Stimulated activated CD4-positive, alpha-beta T cell treated with anti-CD3 and anti-CD28 coated beads, Interleukin-2, amount 100 ng/mL, for 4 hours (primary cell): ENCODE measurements at places on chromosomes 4 and X.

DNA sequence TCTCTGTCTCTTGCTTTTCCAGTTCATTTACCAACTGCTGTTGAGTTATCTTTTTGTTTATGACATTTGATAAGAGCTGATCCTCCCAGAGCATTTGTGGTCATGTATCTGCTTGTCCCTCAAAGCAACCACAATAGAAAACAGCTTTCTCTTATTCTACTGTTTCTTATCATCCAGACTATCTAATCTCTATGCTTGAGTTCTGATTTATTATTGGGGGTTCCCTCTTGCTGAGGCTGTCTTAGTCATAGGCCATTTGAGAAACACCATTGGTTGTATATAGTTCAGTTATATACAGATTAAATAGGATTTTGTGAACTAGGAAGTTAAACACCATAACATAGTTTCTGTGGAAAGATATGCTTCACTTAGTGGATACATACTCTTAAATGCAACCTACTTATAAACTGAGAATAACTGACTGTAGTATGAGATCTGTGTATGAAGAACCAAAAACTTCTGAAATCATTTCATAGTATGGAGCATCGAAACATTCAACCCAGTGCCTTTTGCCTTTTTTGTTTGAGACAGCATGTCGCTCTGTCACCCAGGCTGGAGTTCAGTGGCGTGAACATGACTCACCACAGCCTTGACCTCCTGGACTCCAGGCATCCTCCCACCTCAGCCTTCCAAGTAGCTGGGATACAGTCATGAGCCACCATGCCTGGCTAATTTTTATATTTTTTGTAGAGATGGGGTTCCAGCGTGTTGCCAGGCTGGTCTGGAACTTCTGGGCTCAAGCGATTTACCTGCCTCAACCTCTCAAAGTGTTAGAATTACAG, 75.8 kb downstream of the STIM2 start:
- DNase-seq: no peak

DNA sequence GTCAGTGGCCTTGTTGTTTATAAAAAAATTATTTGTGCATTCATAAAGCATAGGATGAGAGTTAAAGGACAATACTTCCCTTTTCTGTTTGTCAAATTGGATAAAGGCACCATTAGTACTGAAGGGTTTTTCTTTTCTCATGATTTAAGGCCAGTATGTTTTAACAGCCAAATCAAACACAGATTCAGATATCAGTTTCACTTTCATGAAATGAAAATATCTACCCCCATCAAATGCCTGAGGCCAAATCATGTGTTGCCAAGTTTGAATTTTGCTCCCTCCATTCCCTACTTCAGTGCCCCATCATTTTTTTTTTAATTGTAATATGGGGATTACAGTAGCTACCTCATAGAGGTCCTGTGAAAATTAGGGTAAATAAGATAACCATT, 745.9 kb downstream of the RPA4 start:
- DNase-seq: no peak

DNA sequence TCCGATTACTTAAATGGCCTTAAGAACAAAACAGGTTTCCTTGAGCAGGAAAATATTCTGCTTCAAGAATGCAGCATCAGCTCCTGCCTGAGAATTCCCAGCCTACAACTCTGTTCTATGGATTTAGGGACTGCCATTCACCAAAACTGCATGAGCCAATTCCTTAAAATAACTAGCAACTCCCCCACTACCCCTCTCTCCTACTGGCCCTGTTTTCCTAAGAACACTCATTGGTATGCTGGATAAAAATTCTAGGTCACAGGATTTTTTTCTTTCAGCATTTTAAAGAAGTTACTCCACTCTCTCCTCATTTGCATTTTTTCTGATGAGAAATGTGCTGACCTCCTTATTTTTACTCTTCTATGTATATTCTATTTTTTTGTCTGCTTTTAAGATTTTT, 347.1 kb downstream of the IDS start:
- no peak for DNase-seq

DNA sequence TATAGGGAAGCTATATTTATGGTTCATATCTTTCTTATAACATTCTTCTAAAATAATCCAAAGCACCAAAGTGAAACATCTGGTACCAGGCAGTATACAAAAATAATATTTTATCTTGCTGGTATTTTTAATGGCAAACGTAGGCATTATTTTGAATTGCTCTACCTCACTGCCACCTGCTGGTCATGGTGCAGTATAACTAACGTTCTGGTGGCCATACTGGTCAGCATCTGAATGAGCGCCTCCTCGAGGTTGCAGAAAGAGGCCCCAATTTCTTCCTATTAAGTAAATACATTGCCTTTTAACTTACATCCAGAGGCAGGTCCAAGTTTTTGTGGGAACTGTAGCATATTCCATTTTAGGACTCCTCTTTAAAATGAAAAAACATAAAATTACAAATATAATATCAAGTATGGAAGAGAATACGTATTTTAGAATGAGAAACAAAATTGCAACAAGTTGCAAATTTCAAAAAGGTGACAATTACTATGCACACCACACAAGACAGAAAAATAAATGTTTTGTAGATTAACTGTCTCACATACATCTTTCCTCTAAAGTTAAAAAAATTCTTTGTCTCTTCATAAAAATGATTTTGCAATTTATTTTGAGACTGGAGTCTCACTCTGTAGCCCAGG, 22.9 kb upstream of the CWH43 start:
- peak; percentile 72 for DNase-seq

DNA sequence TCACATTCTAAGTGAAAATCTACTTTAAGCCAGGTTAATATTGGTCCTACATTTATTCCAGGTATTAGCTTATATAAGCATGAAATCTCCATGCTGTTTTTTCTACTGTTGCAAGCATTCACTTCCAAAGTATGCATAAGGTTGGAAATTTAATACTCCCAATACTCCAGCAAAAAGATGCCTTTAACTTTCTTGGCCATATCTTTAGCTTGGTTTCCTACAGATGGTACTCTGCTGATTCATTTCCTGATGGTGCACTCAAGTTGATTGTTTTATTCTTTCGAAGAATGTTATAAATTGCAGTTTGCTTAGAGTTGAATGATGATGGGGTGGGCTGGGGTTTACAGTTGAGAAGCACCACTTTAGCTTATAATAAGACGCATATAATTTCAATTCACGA, 330.2 kb downstream of the PTTG2 start:
- no peak for DNase-seq

DNA sequence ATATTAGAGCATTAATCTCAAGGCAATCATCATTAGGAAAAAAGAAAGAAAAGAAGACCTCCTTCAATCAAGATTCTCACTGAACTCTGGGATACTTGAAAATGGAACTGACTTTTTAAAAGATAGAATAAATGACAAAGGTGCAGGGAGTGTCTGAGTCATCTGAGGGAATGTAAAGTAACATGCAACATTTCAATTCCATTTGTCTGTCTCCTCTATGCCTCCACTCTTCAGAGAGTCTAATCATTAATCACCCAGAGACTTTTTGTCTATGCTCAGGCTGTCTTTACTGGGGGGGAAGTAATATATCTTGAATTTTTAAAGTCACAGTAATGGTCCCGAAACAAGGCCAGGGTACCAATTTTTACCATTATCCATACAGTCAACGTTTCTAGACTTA, 55.0 kb upstream of the PACRGL start:
- DNase-seq: no peak

DNA sequence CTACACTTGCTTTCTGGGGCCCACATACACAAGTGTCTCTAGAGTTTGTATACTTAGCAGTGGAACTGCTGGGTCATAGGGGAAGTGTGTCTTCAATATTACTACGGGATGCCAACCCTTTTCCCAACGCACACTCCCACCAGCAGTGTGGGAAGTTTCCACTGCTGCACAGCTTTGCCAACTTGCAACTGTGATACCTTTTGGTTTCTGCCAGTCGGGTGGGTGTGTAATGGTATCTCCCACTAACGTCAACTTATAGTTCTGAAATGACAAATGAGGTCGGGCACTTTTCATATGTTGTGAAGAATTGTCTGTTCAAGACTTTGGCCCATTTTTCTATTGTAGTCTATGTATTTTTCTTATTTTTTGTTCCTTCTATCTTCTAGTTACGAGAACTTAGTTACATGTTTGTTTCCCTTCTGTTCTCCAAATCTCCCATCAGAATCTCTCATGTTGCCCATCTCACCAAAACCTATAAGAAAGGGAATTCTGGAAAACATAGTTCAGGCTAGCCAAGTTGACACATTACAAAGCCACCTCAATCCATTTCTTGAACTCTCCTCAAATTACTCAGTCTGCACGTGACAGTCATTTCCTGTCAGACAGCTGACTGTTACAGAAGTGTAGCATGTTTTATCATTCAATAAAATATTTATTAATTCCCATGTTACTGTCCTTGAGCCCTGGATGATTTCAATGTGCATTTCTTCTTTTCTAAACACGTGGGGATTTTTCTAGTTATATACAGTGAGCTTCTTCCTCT, 30.7 kb downstream of the PNMA6E start:
- DNase-seq: no peak

DNA sequence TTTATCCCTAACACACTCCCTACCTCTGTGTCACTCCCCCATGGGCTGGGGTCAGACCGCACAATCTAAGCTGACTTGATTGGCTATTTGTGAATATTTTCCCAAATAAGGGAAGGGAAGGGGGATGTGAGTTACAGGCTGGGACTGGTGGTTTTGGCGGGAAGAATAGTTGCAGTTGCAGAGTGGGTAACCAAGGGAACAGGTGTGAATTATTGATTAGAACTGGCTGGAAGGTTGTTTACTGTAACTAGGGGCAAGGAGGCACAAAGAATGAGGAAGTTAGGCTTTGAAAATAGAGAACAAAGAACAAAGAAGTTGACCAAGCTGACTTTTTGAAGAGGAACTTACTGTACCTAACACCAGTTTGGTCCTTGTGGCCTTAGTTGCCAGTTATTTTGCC, 88.0 kb upstream of the XAGE2 start:
- no peak for DNase-seq

DNA sequence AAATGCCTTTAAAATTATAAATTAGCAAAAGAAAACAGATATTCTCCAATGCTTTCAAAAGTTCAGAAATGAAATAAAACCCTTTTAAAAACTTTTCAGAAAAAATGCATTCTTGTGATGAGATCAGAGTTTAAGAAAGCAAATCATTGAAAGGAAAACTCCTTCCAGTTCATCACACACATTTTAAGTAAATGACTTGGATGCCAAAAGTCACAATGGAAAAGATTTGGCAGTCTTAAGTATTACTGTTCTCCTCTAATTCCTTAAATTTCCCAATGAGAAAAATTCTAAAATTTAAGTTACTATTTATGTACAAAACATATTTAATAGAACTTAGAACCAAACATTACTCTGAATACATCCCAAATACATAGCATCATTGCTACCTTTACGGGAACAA, 21.1 kb downstream of the HOPX start:
- no peak for DNase-seq

- no peak for DNase-seq
Measured at GRCh38 chr4:28490669-28491068, 1630.0 kb downstream of the STIM2 start.

DNA sequence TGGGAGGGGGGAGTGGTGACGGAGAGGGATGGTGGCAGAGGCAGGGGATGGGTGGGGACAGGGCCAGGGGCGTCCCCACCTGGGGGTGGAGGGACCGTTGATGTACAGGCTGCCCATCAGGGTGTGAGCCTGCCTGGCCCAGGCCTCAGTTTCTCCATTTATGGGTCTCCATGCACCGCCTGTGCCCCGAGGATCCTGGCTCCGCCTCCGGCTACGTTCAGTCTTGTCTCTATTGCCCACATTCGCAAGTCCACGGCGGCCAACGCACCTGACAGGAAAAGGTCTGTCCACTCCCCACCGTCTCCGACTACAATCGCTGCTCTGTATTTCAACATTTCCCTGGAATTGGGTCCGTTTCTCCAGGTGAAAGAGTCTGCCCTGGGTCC, 96.3 kb upstream of the NKX1-1 start:
- DNase-seq: no peak

- DNase-seq: no peak
Measured at GRCh38 chr4:41077628-41078027, 136.7 kb downstream of the APBB2 start.

DNA sequence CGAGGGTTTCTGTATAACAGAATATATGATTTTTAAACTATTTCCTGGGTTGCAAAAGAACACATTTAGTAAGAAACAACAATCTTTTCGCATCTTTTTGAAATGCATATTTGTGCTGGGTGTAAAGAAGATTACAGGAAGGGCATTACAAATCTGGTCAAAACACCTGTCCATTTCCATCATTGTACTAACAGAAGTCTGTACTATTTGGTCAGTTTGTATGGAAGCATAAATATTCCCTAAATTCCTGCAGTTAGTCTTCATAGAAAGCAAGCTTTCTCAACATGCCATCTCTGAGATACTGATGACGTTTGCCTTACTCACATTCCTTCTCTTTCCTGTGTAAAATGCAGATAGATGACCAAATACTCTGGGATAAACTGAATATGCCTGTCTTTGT, 203.3 kb downstream of the NWD2 start:
- no peak for DNase-seq

DNA sequence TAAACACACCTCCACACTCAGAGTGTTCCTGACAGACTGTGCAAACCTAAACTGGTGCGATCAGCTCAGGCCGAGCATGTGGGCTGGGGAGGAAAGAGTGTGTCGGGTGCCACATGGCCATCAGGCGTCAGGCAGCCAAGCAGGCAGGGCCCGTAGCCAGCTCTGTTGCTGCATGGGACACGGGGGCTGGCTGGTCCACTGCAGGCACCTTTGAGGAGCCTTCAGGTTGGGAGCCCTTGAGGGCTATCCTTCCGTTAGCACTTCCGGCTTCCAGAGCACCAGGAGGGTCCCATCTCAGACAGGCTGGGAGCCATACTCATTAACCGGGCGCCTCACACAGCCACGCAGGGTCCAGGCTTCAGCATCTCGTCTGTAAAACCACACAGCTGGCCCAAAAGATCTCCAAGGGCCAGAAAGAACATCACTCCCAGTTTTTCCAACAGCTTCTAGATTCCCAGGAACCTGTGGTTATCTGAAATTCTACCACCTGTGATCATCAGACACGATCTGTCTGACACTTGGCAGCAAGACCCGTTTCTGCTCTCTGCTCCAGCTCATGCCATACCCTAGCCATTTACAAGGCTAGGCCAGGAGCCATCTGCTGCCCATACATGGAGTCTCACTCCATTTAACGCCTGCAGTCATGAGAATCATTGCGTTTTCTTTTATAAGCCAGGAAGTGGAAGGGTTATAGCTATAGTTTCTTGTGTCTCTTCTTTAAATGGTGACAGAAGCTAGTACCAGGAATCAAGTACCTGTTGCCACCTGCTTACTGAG, 87.5 kb downstream of the NSUN7 start:
- no peak for DNase-seq

- DNase-seq: no peak
Measured at GRCh38 chr4:141057582-141057981, 75.7 kb downstream of the RNF150 start.

DNA sequence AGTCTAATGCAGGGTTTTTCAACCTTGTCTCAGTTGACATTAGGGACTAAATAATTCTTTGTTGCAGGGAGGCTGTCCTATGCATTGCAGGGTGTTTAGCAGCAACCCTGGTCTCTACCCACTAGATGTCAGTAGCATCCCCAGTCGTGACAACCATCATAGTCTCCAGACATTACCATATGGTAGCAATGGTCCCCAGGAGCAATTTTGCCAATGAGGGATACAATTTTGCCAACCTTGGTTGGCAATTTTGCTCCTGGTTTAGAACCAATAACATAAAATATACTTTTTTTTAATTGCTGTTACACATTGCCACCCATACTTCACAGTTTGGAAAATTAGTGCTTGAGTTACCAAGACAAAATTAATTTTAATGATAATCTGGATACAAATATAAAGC, 6.0 kb downstream of the EREG start:
- DNase-seq: no peak

- no peak for DNase-seq
Measured at GRCh38 chr4:6965329-6965728, 55.7 kb downstream of the TBC1D14 start.
